ENCODE measurements at places on chromosomes 5 and 9.

- no peak for DNase-seq
Measured at GRCh38 chr9:112112941-112113681, 62.0 kb downstream of the SUSD1 start.

DNA sequence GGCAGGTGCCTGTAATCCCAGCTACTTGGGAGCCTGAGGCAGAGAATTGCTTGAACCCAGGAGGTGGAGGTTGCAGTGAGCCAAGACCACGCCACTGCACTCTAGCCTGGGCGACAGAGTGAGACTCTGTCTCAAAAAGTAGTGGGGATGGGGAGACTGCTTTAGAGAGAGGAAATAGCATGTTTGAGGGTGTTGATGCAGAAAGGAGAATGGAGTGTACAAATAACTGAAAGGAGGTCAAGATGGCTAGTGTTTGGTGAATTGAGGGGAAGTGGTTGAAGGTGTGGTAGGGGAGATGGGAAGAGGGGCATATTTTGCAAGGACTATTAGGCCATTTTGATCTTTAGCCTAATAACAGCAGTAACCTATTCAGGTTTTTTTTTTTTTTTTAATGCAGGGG, 18.2 kb downstream of the TENT2 start:
- no peak for DNase-seq

DNA sequence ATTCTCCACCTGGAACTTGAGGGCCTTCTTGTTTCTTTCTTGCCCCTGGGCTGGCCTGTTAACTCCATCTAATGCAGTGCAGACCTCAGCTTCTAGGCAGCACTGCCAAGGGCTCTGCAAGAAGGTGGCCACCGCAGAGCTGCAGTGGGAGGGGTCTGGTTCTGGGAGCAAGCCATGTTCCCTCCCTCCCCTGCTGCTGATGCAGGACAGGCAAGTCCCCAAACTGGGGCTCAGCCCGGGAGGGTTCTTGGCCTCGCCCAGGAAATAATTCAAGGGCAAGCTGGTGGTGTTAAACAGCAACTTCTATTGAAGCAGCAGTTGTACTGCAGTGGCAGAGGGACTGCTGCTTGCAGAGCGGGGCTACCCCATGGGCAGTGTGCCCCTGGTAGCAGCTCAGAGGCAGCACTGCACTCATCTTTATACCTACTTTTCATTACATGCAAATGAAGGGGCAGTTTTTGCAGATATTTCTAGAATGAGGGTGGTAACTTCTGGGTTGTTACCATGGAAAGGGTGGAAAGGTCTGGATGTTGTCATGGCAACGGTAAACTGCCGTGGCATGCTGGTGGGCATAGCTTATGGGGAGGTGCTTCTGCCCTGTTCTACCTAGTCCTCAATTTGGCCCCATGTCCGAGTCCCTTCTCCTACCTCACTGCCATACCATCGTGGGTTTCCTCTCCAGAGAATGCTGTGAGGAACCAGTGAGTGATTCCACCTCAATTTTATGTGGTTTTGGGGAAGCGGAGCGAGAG, 82.1 kb downstream of the WDR41 start:
- no peak for DNase-seq

DNA sequence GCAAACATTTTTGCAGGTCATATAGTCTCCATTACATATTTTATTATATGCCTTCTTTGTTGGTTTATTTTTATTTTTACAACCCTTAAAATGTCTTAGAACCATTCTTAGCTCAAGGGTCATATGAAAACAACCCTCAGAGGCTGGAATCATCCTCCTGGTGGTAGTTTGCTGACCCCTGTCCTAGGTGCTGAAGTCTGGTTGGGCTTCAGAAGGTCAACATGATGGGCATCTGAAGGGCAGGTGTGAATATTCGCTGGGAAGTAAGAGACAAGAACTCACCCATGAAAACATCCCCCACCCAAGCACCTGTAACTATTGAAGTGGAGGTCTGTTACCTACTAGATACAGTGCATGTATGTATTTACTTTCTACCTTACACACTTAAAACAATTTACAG, 75.4 kb downstream of the OSMR start:
- no peak for DNase-seq

DNA sequence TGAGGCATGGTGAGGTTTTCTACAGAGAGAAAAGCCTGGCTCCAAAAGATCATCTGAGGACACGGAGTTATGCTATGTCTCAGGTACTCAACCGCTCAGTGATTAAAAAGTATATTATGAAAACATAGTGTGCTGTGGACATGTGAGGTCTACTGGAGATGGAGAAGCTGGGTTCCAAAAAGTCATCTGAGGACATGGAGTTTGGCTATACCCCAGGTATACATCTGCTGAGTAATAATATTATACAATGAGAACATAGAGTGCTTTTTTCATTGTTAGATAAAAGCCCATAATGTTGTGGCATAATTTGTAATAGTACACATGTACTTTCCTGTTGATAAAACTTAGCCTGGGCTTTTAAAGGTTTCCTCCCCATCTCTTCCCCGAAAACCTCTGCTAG, 70.7 kb upstream of the SHISAL2B start:
- no peak for DNase-seq

DNA sequence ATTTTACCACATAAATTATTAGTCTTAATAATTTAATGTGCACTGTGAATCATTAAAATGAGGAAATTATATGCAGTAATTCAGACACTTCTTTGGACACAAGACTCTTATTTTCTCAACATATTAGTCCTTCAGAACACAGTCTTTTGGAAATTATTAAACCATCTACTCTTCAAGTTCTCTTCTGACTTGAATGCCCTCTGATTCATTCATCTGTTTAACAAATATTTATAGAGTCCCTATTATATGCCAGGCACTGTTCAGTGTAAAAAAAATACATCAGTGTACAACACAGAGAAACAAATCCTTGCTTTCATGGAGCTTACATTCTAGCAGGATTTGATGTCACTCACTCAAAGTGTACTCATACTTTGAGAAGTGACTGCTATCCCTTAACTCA, 163.4 kb upstream of the IL12B start:
- DNase-seq: no peak

DNA sequence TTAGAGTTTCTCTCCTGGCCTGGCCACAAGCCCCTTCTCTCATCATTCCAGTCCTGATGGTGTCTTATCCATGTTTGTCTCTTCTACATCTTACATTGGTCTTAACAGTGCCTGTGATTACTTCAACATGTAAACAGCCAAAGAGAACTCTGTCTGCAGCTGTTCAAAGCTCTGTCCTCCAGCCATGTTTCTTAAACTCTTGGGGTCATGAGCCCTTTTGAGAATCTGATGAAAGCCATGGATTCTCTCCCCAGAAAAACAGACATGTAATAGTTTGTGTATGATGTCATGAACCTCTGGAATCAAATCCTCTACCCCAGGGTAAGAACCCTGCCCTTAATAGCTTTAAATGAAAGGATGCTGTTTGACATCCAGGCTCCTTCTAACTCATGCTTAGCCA, 30.1 kb downstream of the MAMDC2 start:
- no peak for DNase-seq

All from dorsolateral prefrontal cortex (tissue), 122 donors.